ENCODE measurements at places on chromosomes 13 and 19.

DNA sequence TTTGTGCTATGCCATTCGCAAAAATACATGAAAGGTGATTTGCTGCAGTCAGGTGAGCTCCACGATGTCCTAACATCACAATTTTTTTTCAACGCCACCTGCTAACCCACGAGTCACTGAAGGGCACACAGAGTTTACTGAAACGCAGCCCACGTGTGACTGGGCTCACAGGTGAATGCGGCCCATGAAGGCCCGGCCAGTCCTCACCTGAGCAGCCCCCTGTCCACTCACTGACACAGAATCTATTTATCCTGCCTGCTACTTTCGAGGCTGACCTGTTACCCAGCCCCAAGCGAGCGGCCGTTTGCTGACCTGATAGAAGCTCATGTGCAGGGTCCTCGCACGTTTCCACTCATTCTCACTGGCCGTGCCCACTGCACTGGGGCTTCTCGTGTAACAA, 121.9 kb upstream of the SOX1 start:
- no peak for DNase-seq

DNA sequence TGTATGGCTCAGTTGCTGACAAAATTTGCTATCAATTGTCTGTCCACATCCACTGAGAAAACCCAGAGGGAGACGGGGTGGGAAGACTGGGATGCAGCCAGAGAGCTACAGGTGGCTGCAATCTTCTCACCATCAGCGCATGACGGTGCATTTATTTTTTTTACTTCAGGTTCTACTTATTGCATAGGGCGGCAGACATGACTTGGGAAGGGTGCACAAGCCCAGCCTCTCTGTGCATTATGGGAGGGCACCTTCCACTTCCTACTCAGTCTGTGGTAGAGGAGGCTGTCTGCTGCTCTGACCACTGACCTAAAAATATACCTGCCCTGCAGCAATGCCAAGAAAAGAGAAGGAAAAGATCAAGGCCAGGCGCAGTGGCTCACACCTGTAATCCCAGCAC, 73.1 kb downstream of the ABCC4 start:
- no peak for DNase-seq

DNA sequence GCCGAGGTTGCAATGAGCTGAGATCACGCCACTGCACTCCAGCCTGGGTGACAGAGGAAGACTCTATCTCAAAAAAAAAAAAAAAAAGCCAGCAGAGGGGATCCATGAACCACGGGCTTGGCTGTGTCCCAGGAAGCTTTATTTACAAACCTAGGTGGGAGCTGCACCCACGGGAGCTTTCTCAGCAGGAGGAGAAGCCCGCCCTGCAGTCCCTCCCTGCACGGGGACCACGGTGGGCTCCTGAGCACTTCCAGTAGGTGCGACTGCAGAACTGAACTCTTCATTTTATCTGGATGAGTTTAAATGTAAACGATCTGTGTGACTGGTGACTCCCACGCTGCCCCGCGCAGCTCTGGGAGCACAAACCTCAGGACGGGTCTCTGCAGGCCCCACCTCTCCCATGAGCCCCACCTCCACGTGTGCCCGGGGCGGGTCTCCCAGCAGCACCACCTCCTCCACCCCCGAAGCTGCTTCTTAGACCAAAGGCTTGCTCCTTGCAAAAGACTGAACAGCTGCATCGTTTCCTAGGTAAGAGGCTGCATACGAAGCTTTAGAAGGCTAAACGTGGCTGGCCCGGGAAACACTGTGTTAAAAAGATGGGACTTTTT, 66.4 kb downstream of the SPACA7 start:
- DNase-seq = no peak

GRCh38 chr13:31067416-31068118, 94.1 kb downstream of the HSPH1 start:
- no peak for DNase-seq

GRCh38 chr19:3606690-3607289, at the start of gene TBXA2R:
TBXA2R (minus strand) TSS chr19:3606875; CDS start chr19:3600634, 6,241 bp downstream.
- no peak for DNase-seq

DNA sequence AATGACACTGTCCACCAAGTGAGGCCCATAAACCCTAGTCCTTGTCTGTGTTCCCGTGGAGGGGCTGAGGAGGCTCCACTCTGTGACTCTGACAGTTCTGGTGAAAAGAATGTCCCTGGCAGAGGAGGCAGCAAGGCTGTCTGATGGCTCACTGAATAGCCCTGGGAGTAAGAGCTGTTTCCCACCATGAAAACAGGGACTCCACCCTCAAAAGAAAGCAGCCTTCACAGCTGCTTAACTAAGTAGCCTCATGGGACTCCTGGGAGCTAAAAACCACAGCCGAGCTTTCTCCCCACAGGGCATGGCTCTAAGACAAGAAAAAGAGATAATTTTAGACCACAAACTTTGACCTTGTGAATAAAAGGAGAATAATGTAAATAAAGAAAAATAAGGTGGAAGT, 135.1 kb upstream of the FRY start:
- DNase-seq = peak; percentile 74

- DNase-seq = no peak
These were observed 41.8 kb downstream of the IGFL3 start for GRCh38 chr19:46082728-46083050.

- peak; percentile 7 for DNase-seq
These were observed 75.9 kb downstream of the ESD start for GRCh38 chr13:46721054-46721453.

DNA sequence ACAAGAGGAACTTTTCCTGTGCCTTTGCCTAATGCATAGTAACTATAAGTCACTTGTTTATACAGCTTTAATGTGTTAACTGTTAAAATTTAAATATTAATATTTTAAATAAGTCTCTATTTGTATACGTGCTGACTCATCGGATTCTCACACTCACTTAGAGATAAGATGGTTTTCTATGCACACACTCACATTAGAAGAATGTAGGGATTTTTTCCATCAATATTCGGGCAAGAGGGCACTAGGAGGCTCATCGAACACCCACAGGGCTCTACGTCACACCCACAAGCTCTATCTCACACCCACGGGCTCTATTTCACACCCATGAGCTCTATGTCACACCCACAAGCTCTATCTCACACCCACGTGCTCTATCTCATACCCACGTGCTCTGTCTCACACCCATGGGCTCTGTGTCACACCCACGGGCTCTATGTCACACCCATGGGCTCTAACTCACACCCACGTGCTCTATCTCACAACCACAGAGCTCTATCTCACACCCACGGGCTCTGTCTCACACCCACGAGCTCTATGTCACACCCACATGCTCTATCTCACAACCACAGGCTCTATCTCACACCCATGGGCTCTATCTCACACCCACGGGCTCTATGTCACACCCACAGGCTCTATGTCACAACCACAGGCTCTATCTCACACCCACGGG, 73.4 kb downstream of the COL4A2 start:
- no peak for DNase-seq
